Activated naive CD8-positive, alpha-beta T cell treated with anti-CD3 and anti-CD28 coated beads, Interleukin-2, amount 50 U/mL, for 16 hours (primary cell): ENCODE measurements at places on chromosomes 3 and 15.

GRCh38 chr3:71791634-71792033 is 6.7 kb upstream of the PROK2 start:
- no peak for DNase-seq

DNA sequence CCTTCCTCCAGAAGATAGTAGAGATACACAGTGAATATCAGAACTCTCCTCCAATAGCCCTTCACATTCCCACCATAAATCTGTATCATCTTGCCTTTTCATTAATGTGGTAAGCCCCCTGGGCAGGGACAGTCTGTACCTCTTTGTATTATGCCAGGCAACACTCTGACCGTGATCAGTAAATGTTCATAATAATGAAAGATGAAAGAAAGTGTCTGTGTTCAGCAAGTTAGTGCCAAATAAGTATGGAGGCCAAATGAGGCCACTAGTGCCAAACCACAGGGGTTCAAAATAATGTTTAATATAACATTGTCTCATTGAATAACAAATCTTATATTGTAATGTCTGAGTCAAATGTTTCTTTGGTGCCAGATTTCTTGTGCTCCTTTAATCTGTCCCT is 104.3 kb downstream of the CMSS1 start:
- DNase-seq = no peak

DNA sequence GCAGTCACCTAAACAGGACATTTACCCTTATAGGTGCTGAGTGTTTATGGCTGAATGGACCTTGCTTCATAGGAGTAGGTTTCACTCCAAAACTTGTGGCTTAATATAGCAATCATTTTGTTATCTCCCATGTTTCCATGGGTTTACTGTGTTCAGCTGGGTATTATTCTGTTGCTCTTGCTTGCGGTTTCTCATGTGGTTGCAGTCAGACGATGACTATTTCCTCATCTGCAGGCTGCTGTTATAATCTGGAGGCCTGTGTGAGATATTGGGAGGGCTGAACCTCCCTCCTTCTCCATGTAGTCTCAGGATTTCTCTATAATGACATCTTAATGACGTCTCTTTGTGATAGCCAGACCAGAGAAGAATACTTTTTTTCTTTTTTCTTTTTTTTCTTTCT is 98.1 kb downstream of the ZPLD1 start:
- DNase-seq = no peak

- no peak for DNase-seq
These were observed 33.3 kb upstream of the FLNB start for GRCh38 chr3:57974796-57975388.

- no peak for DNase-seq
These were observed 63.2 kb downstream of the PDE8A start for GRCh38 chr15:85044894-85045293.

DNA sequence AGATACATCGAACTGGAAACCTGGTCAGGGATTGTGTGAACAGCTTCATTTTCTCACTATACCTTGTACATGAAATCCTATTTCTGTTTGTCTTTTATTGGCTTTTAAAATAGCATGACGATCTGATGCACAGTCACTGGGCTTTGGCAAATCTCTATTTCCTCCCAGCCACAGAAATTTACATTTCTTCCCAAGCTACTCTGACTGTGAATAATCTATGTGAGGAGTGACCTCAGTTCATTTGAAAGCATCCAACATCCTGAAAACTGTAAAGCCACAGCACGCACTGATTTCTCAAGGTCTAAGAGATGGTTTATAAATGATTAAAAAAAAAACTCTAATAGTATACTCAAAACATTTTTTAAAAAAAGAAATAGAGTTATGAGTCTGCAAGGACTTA is 450.3 kb downstream of the IL5RA start:
- no peak for DNase-seq

- DNase-seq = no peak
These were observed 27.3 kb upstream of the FGD5 start for GRCh38 chr3:14791343-14791945.

- DNase-seq = no peak
These were observed 46.1 kb upstream of the MAP3K13 start for GRCh38 chr3:185316740-185317412.

DNA sequence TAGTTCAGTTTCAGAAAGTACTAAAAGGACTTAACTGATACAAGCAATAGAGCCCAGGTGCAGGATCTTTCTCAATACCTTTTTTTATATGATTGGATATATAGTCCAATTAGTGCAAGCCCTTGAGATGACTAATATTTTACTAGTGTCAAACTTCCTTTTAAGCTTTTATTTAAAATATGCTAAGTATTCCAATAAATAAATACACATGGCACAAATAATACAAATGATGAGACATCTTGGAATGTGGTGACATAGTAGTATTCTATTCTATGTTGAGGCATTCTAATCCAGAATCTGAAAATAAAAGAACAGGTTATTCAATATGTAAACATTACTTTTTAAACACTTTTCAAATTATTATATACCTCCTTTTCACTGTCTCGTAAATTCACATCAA is 670.0 kb downstream of the SI start:
- no peak for DNase-seq

DNA sequence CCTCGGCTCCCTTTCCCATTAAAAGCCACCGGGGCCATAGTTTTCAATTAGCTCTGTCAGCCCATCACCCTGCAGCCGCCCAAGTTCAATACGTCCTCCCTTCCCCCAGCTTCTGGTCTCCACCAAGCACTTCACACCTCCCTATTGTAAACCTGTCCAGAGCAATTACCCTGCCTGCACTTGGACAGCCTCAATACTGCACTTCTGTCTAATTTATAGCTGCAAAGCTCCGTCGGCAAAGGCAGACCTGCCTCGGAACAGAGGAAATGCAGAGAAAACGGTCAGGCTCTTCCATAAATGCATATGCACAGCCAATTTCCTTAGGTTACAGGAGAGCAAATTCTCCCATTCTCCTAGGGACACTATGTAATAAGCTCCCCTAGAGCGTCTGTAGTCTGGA is 21.9 kb downstream of the LRIG1 start:
- no peak for DNase-seq

GRCh38 chr15:63287109-63287508 is 9.7 kb downstream of the APH1B start:
- DNase-seq = no peak

GRCh38 chr3:183265157-183265642 is 12.1 kb downstream of the B3GNT5 start:
- no peak for DNase-seq

DNA sequence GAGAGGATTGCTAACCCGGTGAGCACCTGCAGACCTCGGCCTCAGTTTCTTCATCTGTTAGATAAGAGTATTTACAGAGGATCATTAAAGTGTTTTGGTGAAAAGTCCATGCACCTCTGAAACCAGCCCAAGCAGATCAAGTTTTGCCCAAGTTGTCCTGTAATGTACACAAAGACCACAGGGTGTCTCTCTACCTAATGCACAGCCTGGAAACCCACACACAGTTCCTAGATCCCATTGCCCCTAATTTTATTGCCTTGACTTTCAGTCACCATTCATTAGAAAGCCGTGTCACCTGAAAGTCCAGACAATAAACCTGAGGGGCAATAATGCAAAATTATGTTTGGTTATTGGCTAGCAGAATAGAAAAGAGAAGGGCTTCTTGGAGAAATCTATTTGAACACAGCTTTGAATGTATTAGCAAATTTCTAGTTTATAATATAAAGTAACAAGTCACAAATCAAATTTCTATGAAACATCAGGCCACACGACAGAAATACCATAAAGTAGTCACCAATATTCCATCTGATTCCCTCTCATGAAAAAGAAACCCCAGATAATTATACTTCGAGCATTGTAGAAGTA is 161.3 kb upstream of the SLC2A2 start:
- DNase-seq = no peak

DNA sequence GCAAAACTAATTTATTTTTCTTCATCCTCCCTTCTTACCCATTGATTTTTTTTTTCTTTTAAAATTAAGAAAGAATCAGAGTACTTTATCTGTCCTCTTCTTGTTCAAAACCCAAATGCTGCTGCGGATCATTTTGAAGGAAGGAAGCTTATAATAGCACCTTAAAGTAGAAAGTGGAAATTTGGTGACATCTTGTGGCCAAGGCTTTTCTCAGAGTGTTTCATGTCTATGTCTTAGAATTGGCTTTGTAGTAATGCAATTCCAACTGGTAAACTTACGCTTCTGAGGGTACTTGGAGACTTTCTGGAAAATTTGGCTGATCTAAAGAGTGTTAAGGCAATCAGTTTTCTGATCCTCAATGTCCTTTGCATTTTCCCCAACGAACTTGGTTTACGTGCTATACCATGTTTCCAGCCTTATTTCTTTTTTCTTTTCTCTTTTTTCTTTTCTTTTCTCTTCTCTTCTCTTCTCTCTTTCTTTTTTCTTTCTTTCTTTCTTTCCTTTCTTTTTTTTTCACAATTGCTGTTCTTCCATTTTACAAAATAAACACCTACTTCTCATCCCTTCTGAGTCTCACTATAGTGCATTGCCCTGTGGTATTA is 30.7 kb downstream of the C3orf38 start:
- no peak for DNase-seq

- no peak for DNase-seq
These were observed 305.6 kb downstream of the ZBTB20 start for GRCh38 chr3:114841515-114841914.

GRCh38 chr15:40238532-40239403 is at the start of gene PAK6:
Gene PAK6 (plus strand): TSS chr15:40239063. CDS start chr15:40264786, 25,723 bp downstream.
- no peak for DNase-seq

DNA sequence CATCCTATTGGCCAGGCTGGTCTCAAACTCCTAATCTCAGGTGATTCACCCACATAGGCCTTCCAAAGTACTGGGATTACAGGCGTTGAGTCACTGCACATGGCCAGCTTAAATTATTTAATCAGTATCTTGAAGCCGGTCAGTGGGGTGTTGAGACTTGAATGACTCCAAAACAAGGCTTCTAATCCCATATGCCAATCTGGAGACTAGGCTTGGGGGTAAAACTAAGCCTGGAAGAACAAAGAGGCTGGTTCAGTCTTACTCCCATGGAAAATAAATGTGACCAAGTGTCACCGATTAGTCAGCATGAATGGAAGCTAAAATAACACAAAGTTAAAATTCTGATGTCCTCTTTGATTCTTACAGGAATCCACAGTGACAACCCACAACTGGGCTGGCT is 509.1 kb downstream of the FOXP1 start:
- no peak for DNase-seq

- no peak for DNase-seq
These were observed 40.7 kb downstream of the CNOT10 start for GRCh38 chr3:32725721-32726120.
